ENCODE measurements at places on chromosomes 1 and 21.
A peak's percentile ranks its signal among the peaks of the same experiment; 100 is the strongest.

DNA sequence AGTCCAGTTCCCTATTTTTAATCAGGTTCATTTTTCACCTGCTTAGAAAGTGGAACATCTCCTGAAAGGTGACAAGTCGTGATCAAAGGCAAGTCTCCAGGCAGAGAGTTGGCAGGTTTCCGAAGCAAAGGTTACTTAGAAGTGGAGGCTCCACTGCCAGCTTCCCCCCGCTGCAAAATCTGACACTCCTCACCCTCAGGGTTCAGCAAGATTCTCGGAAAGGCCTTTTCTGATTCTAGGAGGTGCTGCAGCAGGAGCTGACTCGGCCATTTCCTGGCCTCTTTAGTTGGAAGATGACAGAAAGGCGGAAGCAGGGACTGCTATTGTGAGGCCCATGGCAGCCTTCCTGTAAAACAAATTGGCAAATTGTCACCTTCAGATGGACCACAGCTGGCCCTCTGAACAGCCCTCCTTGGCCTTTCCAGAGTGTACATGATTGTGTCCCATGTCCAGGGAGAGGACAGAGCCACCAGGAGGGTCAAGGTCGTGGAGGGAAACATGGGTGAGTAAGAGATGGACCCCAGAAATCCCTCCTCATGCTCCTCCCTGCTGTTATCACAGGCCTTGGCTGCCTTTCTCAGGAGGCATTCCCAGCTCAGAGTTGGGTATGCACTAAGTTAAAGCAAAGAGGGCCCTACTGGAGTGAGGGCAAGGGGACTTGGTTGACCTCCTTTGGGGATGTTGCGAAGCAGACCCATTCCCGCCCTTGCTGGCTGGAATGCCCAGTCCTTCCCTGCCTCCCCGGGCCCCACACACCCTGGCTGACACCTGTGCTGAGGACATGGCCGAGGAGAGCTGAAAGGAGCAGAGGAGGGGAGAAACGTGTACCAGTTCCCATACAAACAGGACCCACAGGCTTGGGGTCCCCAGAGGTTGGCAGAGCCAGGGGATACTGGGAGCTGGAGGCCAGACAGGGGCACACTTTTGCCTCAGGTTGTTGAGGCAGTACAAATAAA lies 115.5 kb upstream of the IRF2BP2 start:
- no peak for DNase-seq

DNA sequence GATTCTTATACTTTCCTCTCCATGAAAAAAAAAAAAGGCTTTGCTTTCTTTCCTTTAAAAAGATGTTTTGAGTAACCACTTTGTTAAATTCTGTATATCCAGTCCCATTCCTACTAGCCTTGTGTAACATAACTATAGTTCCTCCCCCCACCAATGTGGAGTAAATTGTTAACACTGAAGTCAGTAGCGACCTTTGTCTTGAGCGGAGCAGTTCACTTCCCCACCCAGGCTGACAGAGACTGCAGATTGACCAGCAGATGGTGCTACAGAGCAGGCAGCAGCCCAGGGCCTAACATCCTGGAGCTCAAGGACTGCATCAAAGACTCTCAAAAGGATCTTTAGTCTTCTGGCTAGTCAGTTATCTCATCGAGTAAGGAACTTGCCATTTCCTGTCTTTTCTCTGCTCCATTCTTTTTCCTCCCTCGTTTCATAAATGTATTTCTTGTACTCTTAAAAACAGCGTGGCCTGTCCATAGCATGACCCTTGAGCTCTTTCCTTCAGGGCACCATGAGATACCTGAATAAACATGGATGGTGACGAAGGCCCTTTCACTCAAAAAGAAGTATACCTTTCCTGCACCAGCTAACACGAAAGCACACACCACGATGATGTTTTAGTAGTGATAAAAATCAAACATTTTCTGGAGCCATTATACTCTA lies 503.5 kb upstream of the PKN2 start:
- peak; percentile 81 for DNase-seq

DNA sequence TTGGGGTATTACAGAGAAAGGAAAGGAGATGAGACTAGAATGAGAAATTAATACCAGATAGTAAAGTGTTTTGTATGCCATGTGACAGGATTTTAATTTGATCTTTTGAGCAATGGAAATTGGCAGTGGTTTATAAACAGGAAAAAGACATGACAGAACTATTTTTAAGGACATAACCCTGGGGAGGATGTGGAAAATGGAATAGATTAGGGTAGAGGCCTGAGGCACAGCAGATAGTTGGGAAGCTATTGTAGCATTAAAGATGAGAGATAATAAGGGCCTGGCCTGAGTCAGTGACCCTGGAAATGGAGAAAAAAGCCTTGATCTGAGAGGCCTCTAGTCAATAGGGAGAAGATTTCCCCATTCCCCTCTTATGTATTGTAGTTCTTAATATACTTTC lies 22.1 kb upstream of the KCNA3 start:
- DNase-seq: no peak

GRCh38 chr1:241396747-241397681 lies 40.0 kb upstream of the RGS7 start:
- no peak for DNase-seq

- DNase-seq: no peak
Measured at GRCh38 chr1:210291081-210291764, 37.5 kb upstream of the HHAT start.

DNA sequence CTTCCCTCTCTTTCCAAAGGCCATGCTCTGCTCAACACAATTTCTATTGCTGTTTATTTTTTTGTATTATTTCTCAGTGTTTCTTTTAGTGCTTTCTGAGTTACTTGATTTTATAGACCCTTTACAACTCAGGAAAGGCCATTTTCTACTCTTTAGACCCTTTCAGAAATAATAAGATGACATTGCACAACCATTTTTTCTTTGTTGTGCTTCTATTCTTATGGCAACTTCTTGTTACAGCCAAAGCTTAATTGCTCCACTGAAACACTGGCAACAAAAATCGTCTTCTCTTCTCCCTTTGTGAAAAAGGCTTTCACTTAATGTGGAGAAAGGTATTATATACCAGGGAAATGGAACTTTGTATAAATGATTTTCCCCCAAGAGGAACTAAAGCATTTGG lies 39.0 kb upstream of the SAMSN1 start:
- no peak for DNase-seq

DNA sequence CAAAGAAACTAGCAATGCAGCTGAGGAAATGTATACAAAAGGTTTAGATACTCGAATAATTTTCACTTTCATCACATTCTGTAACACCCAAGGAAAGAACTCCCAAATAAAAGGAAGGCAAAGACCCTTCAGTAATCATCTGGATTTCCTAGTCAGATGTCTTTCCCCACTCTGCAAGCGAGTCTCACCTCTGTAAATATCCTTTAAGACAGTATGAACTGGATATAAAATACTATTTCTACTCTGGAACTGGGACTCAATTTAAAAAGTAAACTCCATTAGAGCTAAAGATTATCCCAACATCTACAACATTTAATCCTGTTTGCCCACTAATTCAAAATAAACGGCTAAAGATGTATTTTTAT lies 27.0 kb downstream of the C2CD2 start:
- DNase-seq: no peak

- no peak for DNase-seq
Measured at GRCh38 chr1:31336687-31337467, 36.0 kb downstream of the FABP3 start.

- DNase-seq: no peak
Measured at GRCh38 chr1:32311709-32312393, 20.0 kb downstream of the HDAC1 start.

- DNase-seq: no peak
Measured at GRCh38 chr1:67062412-67062811, 8.5 kb upstream of the SLC35D1 start.

DNA sequence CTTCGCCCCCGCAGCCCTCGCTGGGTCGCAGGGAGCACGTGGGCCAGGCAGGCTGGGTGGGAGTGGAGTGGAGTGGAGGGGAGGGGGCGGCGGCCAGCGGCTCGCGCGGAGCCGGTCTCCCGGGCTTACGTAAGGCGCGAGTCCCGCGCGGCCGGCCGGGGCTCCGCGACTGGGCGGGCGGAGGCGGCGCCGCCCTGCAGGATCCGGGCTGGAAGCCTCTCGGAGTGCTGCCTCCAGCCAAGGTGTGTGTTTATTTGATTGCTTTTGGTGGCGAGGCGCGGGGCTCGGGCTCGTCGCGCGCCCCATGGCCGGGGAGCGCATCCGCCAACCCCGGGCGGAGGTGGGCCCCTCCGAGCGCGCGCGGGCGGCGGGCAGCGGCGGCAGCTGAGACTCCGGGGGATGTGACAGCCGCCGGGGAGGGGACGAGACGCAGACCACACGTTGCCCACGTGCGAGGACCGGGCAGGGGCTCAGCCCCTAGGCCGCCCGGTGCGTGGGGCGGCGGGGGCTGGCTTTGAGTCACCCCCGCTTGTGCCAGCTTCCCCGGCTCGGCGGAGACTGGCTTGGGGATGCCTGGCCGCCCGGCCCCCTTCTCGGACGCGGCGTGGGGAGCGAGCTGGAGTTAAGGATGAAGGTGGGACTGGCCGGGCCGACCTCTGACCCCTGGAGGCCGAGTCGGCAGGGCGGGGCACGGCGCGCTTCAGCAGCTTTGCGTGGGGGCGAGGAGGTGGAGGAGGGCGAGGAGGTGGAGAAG lies 402 bp upstream of the AK4 start:
- peak; percentile 49 for DNase-seq

DNA sequence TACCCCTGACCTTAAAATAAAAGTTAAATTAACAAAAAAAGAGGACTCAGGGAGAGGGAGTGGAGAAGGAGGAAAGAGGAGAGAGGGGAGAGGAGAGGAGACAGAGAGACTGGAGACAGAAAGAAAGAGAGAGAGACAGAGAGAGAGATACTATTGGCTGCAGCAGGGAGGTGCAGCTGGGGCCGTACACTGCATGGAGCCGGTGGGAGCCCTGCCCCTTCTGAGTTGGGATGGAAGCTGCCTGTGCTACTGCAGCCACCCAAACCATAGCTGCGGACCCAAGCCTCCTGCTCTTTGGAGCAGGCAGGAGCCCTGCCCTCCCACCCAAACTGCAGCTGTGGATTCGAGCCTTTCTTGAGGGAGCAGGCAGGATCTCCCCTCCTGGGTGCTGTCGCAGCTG lies 32.7 kb upstream of the HP1BP3 start:
- no peak for DNase-seq

DNA sequence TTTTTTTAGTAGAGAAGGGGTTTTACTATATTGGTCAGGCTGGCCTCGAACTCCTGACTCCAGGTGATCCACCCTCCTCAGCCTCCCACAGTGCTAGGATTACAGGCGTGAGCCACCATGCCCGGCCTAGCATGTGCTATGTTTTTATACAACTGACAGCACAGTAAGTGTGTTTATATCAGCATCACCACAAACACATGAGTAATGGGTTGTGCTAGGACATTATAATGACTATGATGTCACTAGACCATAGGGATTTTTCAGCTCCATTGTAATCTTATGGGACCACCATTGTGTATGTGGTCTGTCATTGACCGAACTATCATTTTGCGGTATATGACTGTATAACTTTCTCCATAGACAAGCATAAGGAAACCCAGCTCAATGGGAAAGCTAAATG lies 6.3 kb downstream of the LEFTY2 start:
- no peak for DNase-seq

- no peak for DNase-seq
Measured at GRCh38 chr1:201655910-201656309, 117.0 kb downstream of the NAV1 start.

- DNase-seq: no peak
Measured at GRCh38 chr1:190975827-190976226, 498.2 kb upstream of the BRINP3 start.

GRCh38 chr1:207055386-207056001 lies 2.4 kb downstream of the PFKFB2 start:
- no peak for DNase-seq

DNA sequence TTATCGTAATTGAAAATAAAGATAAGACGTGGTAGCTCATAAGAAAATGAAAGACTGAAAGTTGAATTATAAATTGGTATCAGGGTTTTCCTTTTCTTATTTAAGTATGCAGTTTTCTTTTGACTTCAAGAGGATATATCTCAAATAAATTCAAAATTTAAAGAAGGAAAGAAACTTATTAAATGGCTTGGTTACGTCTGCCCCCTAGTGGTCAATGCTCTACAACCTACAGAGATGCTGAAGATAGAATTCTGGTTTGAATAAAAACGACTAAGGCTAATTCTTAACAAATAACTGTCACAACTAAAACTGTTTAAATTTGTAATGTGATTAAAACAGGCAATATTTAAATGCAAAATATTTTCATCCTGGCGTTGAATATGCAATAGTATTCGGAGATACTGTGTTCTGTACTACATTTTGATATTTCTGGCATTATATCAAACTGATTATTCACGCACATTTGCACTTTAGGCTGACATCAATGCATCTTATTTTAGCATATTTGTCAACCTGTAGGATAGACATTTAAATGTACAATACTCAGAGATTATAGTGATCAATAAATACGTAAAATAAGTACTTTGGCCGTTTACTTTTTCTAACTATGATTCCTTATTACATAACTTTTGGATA lies 26.8 kb downstream of the IFI44 start:
- peak; percentile 69 for DNase-seq

- no peak for DNase-seq
Measured at GRCh38 chr1:206411321-206411720, 59.0 kb upstream of the IKBKE start.

- DNase-seq: peak; percentile 83
Measured at GRCh38 chr1:111222308-111223125, 5.0 kb upstream of the CHI3L2 start.

DNA sequence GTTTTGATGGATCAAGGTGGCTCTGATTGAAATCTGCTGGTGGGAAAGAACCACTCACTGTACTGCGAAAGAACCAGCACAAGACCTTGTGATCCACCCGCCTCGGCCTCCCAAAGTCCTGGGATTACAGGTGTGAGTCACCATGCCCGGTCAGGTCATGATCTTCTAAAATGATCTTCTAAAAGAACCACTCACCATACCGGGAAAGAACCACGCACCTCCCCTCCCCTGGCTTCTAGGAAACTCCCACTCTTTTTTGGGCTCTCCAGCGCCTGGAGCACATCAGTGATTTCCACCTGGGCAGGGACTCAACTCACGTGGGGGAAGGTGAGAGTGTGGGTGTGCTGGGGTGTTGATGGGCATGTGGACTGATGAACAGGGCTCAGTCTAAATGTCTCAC lies 7.9 kb upstream of the RAB7B start:
- DNase-seq: no peak

Measured in B cell (primary cell).